ENCODE measurements at places on chromosomes 1 and 21.

DNA sequence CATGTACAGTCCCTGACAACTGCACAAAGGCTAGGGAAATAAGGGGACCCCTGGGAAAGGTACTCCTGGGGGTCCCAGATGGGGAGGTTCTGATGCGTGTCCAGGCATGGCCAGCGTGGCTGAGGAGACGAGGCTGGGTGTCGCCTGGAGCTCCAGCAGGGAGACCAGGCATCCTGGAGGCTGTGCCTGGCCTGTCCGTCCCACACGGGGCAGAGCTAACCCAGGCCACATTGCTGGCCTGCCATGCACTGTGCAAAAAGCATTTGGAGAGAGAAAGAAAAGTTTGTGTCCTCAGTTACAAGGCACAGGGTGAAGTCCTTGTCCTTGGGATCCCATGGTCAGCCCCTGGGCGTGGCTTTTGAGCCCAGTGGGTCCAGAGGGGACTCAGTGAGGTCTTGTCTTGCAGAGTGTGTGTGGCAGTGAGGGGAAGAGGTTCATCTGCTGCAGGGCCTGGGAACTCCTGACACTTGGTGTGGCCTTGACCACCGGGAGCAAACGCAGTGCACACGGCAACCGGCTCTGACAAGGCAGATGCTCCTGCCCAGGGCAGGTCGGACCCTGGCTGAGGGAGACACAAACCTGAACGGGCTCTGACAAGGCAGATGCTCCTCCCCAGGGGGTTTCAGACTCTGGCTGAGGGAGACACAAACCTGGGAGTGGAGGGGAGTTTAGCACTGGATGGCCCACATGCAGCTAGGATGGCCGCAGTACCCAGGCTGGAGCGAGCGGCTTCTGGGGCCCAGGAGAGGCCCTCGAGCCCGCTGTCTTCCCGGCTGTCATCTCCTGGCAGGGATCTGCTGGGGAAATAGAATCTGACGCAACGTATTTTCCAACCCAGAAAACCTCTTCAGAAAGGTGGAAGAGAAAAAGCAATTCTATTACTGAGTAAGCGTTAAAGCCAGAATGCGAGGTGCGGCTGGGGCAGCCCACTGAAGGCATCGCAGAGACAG is 37.3 kb upstream of the COL18A1 start:
- DNase-seq = no peak

DNA sequence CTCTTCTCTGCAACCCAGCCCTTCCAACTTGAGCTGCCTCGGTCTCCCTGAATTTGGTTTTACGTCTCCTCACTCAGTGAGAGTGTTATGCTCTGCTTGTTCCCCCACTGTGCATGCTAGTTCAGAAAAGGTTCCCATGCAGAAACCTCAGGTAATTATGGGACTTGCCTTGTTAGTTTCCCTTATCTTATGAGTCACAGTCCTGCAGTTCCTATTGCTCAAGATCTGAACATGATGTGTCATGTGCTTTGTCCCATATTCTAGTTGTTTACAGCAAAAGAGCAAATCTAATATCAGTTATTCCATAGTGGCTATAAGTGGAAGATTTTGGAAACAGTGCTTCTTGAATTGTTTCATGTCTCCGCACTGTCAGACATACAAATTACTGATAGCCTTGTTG is 74.4 kb downstream of the DUSP10 start:
- DNase-seq = peak; percentile 68

- no peak for DNase-seq
These were observed 542 bp downstream of the EIF2B3 start for GRCh38 chr1:44985747-44986359.

DNA sequence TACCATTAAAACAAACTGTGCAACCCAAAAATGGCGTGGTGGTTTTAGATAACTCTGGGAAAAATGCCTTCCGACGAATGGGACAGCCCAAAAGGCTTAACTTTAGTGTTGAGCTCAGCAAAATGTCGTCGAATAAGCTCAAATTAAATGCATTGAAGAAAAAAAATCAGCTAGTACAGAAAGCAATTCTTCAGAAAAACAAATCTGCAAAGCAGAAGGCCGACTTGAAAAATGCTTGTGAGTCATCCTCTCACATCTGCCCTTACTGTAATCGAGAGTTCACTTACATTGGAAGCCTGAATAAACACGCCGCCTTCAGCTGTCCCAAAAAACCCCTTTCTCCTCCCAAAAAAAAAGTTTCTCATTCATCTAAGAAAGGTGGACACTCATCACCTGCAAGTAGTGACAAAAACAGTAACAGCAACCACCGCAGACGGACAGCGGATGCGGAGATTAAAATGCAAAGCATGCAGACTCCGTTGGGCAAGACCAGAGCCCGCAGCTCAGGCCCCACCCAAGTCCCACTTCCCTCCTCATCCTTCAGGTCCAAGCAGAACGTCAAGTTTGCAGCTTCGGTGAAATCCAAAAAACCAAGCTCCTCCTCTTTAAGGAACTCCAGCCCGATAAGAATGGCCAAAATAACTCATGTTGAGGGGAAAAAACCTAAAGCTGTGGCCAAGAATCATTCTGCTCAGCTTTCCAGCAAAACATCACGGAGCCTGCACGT is 82.1 kb downstream of the PRDM2 start:
- DNase-seq = peak; percentile 78

GRCh38 chr1:27522432-27523336 is 32.7 kb upstream of the WASF2 start:
- peak; percentile 59 for DNase-seq

DNA sequence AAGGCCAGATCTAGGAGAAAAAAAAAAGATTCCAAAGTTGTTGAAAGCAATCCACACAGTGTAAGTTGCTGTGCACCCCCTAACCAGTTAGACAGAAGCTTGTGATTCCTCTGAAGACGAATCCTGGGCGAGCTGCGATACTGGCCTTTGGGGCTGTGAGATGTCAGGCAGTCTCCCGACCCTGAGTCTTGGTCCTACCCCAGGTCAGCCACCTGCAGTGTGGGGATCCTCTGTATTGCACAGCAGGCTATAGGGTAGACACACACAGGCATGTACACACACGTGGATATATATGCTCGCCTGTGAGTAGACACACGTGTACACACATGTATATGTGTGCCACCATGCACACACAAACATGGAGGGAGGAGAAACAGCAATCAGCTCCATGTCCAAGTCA is 12.9 kb downstream of the ACTRT2 start:
- no peak for DNase-seq

DNA sequence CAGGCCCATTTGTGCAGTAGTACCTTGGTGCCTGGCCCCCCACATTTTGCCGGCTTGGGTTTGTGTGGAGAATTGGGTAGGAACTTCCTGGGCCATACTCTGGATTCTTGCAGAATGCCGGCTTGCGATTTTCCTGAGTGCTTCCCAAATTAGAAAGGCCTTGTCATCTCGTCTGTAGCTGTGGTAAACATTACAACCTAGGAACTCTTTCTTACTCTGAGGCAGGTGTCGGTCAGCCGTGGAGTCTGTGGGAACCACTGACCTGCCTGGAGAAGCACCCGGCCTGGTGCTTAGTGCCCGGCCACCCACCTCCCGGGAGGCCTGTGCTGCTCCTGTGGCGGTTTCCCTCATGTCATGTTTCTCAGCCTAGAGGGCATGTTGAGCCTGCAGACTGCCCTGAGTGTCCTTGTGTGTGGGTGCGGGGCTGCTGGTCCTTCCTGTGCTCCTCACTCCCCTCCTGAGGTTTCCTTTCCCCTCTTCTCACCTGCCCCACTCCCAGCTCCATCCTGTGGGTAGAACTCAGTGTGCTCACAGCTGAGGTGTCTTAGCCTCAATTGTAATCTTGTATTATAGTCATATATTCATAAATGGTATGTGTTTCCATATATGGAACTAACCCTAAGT is 64.7 kb downstream of the S100B start:
- DNase-seq = no peak

- DNase-seq = no peak
These were observed 83.1 kb downstream of the WLS start for GRCh38 chr1:68149110-68149798.

- DNase-seq = no peak
These were observed 22.3 kb upstream of the DHX9 start for GRCh38 chr1:182816863-182817262.

- no peak for DNase-seq
These were observed 463.4 kb downstream of the PTPRC start for GRCh38 chr1:199102239-199102638.

DNA sequence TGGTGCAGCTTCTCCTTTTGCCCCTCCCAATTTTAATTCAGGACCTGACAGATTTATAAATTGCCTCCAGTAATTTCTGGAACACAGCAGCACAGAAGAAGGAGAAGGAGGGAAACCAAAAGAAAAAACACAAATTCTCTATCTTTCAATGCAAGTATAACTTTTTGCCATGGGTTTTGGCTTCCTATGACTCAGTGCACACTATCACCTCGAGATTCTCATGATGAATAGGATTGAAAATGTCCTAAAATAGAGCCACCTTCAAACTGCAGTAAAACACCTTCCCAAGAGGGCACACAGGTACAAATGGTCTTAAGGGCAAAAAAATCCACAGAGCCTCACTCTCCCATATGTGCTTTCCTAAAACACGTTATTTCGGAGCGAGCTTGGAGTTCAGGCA is 113.6 kb downstream of the HLCS start:
- DNase-seq = no peak

DNA sequence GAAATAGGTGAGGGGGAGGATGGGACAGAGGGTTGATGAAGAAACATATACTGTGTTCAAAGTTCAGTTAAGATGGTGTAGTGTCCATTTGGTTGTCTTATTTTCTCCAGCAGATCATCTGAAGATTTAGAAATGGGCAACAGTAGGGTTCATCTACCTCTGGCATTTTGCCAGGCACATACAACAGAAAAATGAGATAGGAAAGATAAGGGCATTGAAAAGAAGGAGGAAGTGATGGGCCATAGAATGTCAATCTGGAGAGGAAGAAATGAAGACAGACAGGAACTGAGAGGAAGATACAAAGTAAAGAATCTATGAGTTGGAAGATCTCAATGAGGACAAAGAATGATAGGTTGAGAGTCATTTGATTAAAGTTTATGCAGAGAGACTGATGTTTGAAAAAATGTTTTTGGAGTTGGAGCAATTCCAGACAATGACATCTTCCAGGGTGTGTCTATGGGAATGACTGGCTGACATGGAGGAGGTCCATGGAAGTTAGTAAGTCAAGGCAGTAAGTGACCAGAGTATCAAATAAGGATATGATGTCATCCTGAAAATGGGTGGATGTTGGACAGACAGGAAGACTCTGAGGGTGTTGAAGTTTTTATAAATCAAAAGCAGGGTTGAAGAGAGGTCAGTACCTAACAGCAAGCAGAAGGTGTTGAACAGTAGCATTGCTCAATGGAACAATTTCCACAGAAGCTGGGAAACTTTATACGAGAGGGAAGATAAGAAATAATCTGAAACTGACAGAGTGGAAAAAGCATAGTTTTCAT is 18.7 kb upstream of the CD55 start:
- no peak for DNase-seq

- DNase-seq = no peak
These were observed 575.5 kb downstream of the MRPL39 start for GRCh38 chr21:25031750-25032149.

DNA sequence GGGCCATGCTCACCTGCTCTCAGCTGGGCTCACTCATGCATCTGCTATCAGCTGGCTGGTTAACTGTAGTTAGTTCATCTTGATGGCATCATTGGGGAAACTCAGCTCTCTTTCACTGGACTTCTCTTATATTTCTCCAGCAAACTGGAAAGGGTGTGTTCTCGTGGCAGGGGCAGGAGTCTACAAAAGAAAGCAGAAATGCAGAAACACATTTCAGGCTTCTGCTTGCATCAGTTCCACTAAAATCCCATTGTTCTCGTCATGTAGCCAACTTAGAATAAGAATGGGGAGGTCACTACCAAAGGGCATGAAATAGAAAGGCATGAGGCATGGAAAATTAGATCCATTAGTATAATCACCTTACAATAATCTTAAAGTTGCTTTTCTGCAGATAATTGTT is 207.3 kb downstream of the NRIP1 start:
- no peak for DNase-seq

- DNase-seq = peak; percentile 99
These were observed 110.5 kb downstream of the HHAT start for GRCh38 chr1:210438928-210439841.

GRCh38 chr1:13674377-13674776 is 25.6 kb upstream of the PRDM2 start:
- no peak for DNase-seq

DNA sequence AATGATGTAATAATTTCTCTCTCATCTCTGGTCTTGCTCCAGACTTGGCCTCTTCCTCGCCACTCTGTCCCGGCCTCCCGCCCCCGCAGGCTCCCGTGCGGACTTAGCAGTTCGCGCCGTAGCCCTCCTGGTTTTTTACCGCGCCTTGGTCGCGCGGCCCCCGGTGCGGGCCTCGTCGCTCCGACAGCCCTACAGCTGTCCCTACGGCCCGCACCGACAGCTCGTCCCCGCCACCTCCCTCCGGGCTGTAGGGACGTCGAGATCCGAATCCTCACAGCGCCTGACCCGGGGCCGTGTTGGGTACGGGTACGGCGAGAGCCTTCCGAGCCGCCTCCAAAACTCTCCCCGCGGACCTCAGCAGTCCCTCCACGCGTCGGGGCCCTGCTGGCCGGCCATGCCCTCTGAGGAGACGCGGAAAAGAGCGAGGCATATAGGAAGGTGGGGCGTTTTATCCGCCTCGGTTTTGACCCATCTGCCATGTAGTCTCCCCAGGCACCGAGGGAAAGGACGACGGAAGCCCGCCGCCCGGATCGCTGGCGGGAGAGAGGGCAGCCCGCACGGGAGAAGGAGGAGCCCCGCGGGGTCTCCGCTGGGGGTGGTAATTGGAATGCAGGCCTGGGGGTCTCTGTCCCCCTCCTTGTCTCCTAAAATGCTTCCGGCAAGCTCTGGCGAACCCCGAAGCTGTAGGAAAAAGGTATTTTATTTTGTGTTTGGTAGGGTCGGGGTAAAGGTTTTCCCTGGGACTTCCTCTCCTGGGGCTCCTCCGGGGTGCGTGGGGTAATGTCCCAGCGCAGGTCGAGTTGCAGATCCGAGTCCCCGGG is 3.3 kb downstream of the LHX4 start:
- no peak for DNase-seq

GRCh38 chr1:77385551-77385950 is 103.7 kb downstream of the AK5 start:
- DNase-seq = no peak

DNA sequence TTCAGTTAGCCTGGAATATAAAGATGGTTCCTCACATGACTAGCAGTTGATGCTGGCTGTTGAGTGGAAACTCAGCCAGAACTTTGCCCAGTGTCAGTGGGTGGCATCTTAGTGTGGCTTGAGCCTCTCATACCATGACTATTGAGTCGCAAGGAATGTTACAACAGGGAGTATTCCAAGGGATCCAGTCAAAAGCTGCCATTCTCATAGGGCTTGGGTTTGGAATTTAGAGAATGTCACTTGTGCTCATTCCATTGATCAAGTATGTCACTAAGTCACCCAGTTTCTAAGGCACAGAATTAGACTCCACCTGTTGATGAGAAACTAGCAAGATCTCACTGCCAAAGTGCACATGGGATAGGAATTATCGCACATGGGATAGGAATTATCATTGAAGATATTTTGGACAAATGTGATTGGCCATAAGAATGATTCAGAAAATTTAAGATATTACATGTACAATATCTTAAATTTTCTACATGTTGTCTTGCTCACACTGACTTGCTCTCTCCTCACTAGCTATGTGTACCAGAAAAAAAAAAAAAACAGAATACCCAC is 1290.7 kb upstream of the ADGRL2 start:
- DNase-seq = no peak

- no peak for DNase-seq
These were observed 257.5 kb upstream of the SNX7 start for GRCh38 chr1:98403963-98404480.

All from fibroblast of skin of right quadriceps (primary cell).